ENCODE measurements at places on chromosomes 12 and 14. TPM values are rescaled to one million over a fixed set of nuclear protein-coding genes. Genes with fewer than 3 reads are reported as not detected.

DNA sequence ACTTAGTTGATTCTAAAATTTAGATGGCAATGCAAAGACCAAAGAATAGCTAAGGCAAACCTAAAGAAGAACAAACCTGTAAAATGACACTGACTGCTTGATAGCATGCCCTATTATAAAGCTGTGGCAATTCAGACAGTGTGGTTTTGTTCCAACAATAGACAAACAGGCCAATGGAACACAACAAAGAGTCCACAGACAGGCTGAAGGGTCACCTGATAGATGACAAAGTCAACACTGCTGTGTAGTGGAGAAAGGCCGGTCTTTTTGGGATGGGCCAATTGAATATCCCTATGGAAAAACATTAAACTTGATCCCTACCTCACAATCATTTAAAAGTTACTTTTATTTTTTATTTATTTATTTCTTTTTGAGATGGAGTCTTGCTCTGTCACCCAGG, 33.8 kb upstream of the SLC25A3 start:
- no peak for DNase-seq

RAPGEF3 gene
- 50.6 TPM for total RNA-seq

DNA sequence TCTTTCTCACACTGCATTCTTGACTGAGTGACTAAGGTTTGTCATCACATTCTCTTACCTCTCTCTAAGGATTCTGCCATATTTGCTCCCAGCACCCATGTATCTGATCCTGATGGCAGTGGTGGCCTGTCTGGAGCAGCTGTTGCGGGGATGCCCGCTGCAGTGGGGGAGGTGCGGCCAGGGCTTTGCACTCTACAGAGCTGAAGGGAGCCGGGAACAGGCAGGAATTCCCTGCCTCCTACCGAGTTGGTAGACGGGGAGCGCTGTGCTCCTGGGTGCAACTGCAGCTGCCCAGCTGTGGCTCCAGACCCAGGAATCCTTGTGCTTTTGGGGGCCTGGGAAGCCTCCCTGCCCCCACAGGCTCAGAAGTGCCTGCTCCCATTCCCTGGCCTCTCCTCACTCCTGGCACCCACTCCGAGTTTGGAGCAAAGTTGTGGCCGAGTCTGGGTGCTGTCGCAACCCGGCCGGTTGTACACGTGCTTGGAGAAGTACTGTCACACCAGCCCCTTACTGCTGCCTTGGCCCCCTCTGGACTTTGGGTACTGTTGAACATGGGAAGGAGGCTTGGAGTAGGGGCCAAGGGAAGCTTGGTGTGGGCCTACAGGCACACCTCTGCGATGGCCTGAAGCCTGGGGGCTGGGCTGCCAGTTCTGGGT, 106.9 kb upstream of the OR4E1 start:
- no peak for DNase-seq

IAPP gene
- not detected for total RNA-seq

DNA sequence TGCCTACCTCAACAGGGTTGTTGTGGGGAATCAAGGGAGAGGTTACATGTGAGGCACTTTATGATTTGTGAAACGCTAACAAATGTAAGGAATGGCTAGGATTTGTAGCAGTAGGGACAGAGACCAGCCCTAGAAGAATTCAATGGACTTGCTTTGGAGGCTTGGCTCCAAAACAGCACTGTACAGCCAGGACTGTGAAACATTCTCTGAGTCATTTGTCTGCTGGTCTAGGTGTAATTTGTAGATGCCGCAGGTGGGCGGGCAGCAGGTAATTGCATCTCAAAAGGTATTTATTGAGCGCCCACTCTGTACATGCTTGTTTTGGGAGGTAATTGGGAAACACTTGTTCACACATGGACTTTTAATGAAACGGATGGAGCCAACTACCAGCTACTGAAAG, 11.4 kb downstream of the SLC7A8 start:
- no peak for DNase-seq

DNA sequence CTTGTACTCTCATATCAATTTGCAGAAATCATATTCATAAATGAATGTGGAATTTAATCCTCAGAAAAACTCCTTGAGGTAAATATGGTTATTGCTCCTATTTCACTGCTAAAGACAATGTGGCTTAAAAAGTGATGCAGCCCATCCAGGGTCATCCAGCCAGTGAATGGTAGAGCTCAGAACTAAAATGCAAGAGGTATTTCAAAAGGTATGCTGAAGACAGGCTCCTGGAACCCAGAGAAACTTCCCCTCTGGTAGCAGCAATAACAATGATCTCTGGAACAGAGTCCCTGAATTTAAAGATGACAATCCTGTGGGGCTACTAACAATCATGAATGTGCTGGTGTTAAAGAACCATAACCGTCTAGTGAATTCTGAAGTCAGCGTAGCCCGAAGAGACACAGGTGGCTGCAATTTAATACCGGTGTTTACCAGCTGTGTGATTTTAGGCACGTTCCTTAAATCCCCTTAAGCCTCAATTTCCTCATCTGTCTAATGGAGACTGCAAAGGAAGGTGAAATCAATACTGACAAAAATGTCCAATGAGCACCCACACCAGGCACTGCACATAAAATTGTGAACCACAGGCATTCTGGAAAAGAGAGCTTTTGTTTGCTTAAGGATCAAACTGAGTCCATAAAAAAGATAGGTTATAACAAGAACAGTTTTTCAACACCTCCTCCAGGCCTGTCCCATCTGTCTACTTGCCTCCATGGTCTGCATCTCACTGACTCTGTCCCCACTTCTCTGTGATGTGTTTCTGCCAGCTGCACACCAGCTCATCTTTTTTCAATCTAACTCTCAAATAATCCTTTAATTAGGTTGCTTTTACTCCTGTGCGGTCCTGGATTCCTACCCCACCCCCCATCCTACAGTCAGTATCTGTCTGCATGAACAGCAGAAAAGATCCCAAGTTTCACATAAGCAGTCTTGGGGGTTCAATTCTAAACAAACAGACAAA, 10.5 kb downstream of the TM7SF3 start:
- no peak for DNase-seq
